Erythroblast (primary cell): ENCODE measurements at places on chromosomes 5 and 9.

GRCh38 chr9:11148189-11148588 is 535.4 kb upstream of the PTPRD start:
- no peak for DNase-seq

- no peak for DNase-seq
Observed at GRCh38 chr9:133111808-133112662, 9.0 kb downstream of the RALGDS start.

DNA sequence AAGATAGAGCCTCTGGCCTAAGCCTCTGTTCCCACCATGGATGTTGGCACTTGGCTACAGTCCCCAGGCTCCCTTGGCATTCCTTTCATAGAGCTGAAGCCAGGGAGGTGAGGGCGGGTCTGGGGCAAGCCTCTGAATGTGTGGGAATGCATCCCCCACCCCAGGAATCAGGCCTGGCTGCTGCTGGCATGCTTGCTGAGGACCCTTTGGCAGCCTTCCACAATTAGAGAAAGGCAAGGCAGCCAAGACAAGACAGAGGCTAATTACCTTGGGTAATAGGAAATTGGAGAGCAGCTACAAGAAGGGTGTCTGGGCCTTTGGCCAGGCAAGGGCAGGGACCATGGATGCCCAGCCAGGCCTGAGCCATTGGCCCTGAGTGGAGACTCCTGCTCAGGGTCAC is 204.4 kb upstream of the TRIM32 start:
- DNase-seq, result no peak

- peak; percentile 50 for DNase-seq
Observed at GRCh38 chr9:92669527-92669889, 423 bp downstream of the IPPK start.

DNA sequence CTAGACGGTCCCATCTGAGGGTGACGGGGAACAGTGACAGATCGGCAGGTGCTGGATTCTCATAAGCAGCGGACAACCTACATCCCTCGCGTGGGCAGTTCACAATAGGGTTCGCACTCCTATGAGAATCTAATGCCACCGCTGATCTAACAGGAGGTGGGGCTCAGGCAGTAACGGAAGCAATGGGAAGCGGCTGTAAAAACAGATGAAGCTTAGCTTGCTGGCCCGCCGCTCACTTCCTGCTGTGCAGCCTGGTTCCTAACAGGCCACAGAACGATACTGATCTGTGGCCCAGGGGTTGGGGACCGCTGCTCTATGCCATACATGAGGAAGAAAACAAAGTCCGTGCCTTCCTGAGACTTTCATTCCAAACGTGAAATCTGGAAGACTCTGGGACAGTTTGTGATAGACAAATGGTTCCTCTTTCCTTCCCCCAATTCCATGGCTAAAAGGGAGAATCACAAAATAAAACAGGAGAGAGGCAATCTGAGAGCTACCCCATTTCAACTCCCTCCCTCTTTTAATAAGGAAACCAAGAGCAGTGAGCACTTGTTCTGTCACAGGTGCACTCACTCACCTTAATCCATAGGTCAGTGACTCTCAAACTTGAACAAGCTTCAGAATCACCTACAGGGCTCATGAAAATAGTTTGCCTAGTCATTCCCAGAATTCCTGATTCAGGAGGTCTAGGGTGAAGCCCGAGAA is 12.1 kb downstream of the PDCL start:
- DNase-seq, result peak; percentile 42

DNA sequence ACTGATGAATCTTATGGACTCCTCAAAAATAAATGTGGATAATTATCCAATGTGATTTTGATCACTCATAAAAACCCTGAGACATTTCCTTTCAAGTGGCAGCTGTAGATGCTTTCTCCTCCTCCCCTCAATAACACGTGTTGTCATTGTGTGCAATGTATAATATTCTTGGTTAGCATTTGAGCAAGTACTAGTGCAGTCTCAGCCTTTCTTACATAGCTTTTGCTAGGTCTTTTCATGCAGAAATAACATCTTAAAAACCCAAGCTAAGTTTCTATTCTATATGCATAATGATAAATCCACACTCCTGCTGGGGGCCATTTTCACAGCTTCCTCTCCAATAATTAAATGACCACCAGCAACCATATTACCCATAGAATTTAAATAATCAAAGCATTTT is 1835.2 kb upstream of the NUDT12 start:
- DNase-seq, result no peak

GRCh38 chr5:654071-654778 is 38.9 kb downstream of the TPPP start:
- DNase-seq, result no peak
